Activated naive CD8-positive, alpha-beta T cell treated with anti-CD3 and anti-CD28 coated beads for 36 hours (primary cell): ENCODE measurements at places on chromosomes 12 and 14. TPM values are rescaled to one million over a fixed set of nuclear protein-coding genes. Genes with fewer than 3 reads are reported as not detected.
A peak's percentile ranks its signal among the peaks of the same experiment; 100 is the strongest.

DNA sequence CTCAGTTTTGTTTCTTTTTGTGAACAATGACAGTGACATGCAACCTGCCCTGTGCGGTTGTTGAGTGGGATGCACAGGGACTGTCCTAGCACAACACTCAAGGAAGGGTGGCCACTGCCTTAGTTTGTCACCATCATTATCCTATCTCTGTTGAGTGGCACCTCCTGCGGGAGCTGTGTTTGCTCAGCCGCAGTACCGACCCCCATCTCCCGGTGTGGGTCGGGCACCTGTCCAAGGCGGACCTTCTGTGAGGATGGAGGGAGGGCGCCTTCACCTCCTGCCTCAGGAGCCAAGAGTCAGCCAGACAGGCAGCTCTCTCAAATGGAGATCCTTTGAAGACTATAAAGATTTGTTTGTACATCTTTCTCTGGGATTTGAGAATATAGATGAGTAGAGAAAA lies 142.1 kb downstream of the TSPAN9 start:
- no peaks in the 10 kb centered on the region for H3K4me1 ChIP-seq
- no peaks in the 10 kb centered on the region for H3K27me3 ChIP-seq
- H3K27ac ChIP-seq, result no peak overlapping the region
- no peaks in the 10 kb centered on the region for H3K36me3 ChIP-seq
- DNase-seq, result no peak

DNA sequence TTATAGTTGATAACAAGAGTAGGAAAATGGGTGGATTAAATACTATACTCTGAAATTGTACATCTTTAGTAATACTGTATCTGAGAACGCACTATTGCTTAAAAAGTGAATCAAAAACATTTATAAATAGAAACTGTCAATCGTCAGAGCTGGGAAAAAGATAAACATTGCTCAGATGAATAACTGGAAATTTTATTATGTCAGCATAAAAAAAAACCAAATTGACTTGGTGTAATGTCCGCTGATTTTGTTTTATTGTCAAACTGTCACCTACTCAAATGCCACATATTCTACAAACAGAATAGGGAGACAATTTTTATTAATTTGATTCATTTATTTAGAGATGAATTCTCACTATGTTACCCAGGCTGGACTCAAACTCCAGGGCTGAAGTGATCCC lies 109.3 kb upstream of the TMTC1 start:
- no peak overlapping the region for H3K4me3 ChIP-seq
- H3K27me3 ChIP-seq, result no peaks in the 10 kb centered on the region
- H3K4me1 ChIP-seq, result no peaks in the 10 kb centered on the region
- no peak for DNase-seq
- H3K36me3 ChIP-seq, result no peaks in the 10 kb centered on the region

DNA sequence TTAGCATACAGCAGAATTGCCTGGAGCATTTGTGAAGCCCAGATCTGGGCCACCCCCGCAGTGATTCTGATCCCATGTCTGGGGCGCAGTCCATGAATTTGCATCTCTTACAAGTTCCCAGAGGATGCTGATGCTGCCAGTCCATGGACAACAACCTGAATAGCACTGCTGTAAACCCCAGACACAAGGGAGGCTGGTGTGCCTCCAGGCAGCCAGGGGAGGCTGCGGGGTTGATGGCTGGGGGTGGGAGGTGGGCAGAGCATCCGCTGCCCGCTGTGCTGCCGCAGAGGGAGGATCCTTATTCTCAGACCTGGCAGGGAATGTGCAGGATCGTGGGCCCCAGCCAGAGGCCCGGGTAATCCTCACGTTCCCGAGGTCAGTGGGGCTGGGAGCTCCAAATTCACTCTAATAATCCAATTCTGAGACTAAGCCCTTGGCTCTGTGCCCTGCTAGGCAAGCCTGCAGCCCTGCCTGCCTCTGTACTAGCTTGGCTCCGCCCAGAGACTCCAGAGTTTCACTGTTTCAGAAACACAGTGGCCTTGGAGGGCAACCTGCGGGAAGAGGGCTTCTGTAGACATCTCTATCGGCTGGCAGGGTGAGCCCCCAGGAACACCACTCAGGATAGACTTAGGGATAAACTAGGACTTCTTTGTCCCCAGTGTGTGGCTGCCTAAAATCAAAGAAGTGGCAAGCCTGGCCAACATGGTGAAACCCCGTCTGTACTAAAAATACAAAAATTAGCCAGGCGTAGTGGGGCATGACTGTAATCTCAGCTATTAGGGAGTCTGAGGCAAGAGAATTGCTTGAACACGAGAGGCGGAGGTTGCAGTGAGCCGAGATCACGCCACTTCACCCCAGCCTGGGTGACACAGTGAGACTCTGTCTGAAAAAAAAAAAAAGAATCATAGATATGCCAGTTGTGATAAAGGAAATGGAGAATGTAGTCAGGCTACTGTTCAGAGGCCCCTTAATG lies 17.8 kb upstream of the MLEC start:
- DNase-seq, result no peak
- no peaks in the 10 kb centered on the region for H3K27me3 ChIP-seq
- no peaks in the 10 kb centered on the region for H3K36me3 ChIP-seq
- no peak overlapping the region for H3K4me3 ChIP-seq

- no peak overlapping the region for H3K27ac ChIP-seq
- H3K4me1 ChIP-seq, result peaks cover 19% of the 10 kb centered on the region
- H3K36me3 ChIP-seq, result no peaks in the 10 kb centered on the region
Measured at GRCh38 chr12:118368821-118369220, 3.9 kb downstream of the TAOK3 start.

DNA sequence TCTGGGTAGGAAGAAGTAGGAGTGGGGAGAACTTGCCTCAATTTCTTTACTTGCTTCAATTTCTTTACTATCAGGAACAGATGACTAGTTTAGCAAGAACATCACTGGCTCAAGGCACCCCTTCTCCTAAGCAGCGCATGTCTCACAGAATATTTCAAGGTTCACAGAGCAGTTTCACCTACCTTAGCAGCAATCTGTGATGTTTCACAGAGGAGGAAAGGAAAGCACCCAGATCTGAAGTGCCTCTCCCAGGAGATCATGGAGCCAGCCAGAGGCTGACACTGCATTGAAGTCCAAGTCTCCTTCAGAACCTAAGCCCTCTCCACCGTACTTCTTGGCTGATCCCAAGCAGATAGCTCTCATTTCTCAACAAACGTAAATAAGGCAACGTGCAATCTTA lies 118.7 kb upstream of the PCED1B start:
- no peak for DNase-seq
- no peak overlapping the region for H3K27ac ChIP-seq
- H3K4me1 ChIP-seq, result no peaks in the 10 kb centered on the region
- H3K4me3 ChIP-seq, result no peak overlapping the region
- peaks cover 6% of the 10 kb centered on the region for H3K27me3 ChIP-seq

- H3K36me3 ChIP-seq, result no peaks in the 10 kb centered on the region
- no peak overlapping the region for H3K4me3 ChIP-seq
- no peak for DNase-seq
- peaks cover 33% of the 10 kb centered on the region for H3K4me1 ChIP-seq
Measured at GRCh38 chr12:68568922-68569569, 41.7 kb upstream of the RAP1B start.

GRCh38 chr12:11654338-11654737 lies 4.9 kb downstream of the ETV6 start:
- H3K4me1 ChIP-seq, result peaks cover 61% of the 10 kb centered on the region
- H3K36me3 ChIP-seq, result peaks cover 18% of the 10 kb centered on the region
- H3K27me3 ChIP-seq, result no peaks in the 10 kb centered on the region
- no peak overlapping the region for H3K27ac ChIP-seq

DNA sequence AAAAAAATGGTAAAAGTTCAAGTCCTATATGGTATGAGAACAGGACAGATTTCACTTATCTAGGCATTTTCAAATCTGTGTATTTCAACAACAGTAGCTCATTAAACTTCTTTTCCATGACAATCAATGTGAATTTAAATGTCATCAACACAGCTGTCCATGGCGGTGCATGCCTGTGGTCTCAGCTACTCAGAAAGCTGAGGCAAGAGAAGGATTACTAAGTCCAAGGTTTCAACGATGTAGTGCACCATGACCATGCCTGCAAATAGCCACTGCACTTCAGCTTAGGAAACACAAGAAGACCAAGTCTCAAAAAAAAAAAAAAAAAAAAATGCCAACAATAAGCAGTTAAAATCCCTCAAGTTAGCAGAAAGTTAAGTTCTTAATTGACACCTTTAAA lies 214.6 kb downstream of the C12orf50 start:
- no peak for DNase-seq
- H3K36me3 ChIP-seq, result no peaks in the 10 kb centered on the region
- H3K4me3 ChIP-seq, result no peak overlapping the region
- no peak overlapping the region for H3K27ac ChIP-seq
- no peaks in the 10 kb centered on the region for H3K4me1 ChIP-seq

GRCh38 chr12:48917857-48918537 lies 7.3 kb downstream of the FKBP11 start:
- peak overlapping the region; percentile 52 for H3K4me3 ChIP-seq
- H3K27me3 ChIP-seq, result no peaks in the 10 kb centered on the region
- peaks cover 36% of the 10 kb centered on the region for H3K4me1 ChIP-seq

DNA sequence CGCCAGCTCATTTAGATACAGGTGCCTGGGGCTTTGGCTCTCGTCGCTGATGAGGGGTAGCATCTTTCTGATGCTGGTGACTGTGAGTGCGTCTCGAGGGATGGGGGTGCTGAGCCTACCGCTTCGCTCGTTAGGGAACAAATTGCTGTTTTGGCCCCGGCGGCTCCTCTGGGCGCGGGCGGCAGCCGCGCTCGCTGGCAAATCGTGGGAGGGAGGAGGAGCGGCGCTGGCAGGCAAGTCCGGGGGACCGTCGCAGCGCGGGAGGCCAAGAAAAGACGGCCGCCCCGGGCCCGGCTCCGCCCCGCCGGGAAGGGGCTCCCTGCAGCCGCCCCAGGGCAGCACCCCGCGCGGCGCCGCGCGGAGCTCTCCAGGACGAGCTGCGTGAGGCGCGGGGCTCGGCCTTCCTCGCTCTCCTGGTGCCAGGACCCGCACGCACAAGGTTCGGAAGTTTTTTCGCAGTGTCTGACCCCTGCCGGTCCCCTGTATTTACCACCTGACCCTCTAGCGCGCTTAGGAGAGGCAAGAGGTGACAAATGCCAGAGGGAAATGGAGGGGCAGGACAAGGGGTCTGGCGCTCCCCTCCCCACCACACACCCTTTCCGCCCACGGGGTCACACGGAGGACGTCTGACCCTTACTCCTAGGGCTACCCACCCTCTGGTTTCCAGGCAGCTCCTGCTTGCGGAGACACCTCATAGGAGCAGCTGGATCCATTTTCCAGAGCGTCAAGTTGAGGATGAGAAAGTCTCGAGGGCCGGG lies 899 bp upstream of the KCNH3 start:
- peaks cover 38% of the 10 kb centered on the region for H3K27me3 ChIP-seq
- H3K27ac ChIP-seq, result no peak overlapping the region
- H3K4me1 ChIP-seq, result peaks cover 6% of the 10 kb centered on the region
- peak overlapping the region; percentile 66 for H3K4me3 ChIP-seq
- DNase-seq, result peak; percentile 40
- no peaks in the 10 kb centered on the region for H3K36me3 ChIP-seq

DNA sequence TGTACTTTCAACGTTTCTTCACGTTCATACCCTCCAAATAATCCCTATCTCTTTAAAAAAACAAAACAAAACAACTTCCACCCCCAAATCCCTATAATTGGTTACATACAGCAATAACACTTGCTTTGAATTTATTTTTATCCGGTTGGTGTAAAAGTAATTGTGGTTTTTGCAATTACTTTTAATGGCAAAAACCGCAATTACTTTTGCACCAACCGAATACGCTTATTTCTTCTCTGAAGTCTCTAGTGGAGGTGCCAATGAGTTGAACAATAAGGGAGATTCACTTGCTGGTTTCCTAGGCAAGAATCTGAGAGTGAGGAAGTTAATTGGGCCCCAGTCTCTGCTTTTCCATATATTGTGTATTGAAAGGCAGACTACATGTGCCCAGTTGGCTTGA lies 133.3 kb downstream of the DACT1 start:
- no peaks in the 10 kb centered on the region for H3K27me3 ChIP-seq
- no peaks in the 10 kb centered on the region for H3K4me1 ChIP-seq
- H3K27ac ChIP-seq, result no peak overlapping the region
- DNase-seq, result no peak
- no peaks in the 10 kb centered on the region for H3K36me3 ChIP-seq

GRCh38 chr14:69312608-69313007 lies 52.6 kb downstream of the GALNT16 start:
- H3K27ac ChIP-seq, result no peak overlapping the region
- DNase-seq, result no peak
- no peak overlapping the region for H3K4me3 ChIP-seq
- no peaks in the 10 kb centered on the region for H3K36me3 ChIP-seq

- no peak overlapping the region for H3K27ac ChIP-seq
- no peaks in the 10 kb centered on the region for H3K27me3 ChIP-seq
- no peak for DNase-seq
- H3K36me3 ChIP-seq, result peaks cover 3% of the 10 kb centered on the region
- no peaks in the 10 kb centered on the region for H3K4me1 ChIP-seq
Measured at GRCh38 chr12:82852529-82852928, 165.8 kb downstream of the TMTC2 start.

DNA sequence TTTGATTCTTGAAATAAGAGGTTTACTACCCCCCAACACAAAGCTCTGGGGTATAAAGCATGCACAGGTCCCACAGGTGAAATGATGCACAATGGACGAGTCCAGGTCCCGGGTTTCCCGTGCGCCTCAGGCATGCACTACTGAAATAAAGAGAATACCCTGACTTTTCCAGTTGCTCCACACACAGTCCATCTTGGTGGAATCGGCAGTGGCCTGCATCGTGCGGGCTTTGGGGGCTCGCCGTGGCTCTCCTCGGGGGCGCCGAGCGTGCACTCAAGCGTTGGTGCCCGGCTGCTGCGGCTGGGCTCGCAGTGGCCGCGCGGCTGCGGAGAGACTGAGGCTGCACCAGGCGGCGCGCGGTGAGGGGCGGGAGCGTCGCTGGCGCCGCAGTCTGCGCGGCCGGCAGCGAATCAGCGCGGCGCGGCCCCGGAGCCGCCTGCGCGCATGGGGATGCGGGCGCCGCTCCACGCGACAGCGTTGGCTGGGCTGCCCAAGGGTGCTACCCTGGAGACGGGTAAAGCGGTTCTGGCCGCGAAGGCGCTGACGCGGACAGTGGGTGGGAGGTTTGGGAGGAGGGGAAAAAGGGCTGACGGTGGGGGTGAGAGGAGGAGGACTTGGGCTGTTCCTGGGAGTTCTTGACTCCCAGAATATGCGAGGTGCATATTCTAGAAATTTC lies 53.8 kb upstream of the CCDC175 start:
- H3K27me3 ChIP-seq, result peaks cover 75% of the 10 kb centered on the region
- peak; percentile 17 for DNase-seq
- H3K4me1 ChIP-seq, result peaks cover 2% of the 10 kb centered on the region
- no peaks in the 10 kb centered on the region for H3K36me3 ChIP-seq
- H3K4me3 ChIP-seq, result peak overlapping the region; percentile 37
- no peak overlapping the region for H3K27ac ChIP-seq

Gene SCNN1A
- 3.7 TPM for total RNA-seq

Gene MMP17
- total RNA-seq, result not detected

Gene SSTR1
- total RNA-seq, result not detected

Gene LUM
- not detected for total RNA-seq

Gene REC8
- 28.9 TPM for total RNA-seq

Gene FSCB
- total RNA-seq, result not detected

Gene ADAM20
- not detected for total RNA-seq
